Stimulated activated CD8-positive, alpha-beta memory T cell treated with anti-CD3 and anti-CD28 coated beads, Interleukin-2, amount 100 ng/mL, for 1 hour (primary cell): ENCODE measurements at places on chromosomes 12 and 14.

- no peak for DNase-seq
These were observed 4.3 kb downstream of the OLR1 start for GRCh38 chr12:10167599-10167998.

DNA sequence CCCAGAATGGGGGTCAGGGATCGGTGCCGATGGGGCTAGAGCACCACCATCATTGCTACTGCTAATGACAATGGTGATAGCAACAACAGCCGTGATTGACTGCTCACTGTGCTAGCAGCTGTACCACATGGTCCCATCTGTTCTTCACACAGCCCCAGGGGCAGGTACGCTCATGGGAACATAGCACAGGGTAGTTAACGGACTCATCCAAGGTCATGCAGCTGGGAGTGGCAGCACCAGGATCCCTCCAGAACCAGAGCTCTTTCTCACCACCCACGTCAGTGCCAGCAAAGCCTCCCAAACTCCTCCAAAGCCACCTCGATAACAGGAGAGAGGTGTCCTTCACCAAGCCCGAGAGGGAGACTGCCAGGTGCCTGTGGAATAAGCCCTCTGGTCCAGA, 11.2 kb upstream of the DYNC1H1 start:
- DNase-seq, result no peak

GRCh38 chr14:50006141-50006540, 110.2 kb downstream of the VCPKMT start:
- no peak for DNase-seq

DNA sequence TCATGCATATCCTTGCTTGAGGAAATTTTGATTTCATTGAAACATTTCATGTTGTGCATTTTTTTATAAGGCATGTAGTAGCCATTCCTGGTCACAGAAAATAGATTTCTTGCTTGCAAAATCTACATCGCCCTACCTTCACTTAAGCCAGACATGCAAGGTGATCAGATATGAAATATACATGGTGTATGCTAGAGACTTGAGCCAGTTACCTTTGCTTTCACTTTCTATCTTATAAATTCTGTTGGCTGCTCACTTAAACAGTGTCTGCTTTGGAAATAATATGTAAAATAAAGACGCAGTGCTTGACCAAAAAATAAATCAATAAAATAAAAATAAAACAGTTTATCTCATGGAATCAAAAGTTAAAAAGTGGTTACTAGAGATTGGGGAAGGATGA, 136.5 kb downstream of the LRFN5 start:
- no peak for DNase-seq
